ENCODE measurements at places on chromosomes 5 and 9.

DNA sequence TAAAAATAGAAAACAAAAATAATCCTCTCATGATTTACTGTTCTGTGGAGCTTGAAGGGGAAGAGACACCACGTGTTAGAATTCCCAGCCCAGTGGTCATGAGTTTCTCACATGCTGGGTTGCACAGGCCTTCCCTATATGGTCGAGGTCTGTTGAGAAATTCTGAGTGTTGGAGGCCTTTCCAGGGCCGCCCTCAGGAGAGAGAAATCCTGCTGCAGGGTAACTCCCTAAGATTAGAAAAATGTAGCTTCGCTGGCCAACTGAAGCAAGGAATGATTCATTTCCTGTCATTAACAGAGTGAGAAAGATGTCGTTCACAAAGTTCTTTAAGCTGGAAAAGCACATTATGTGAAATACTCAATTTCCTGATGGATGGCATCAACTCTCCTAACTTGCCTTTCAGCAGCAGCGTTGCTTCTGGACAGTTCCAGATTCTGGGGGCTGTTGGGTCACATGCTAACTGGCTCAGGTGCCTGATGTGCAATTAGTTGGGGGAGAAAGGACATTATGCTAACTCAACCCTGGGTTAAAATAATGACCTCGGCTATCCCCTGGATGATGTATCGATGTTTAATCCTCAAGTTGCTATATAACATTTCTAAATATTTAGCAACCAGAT is 104.8 kb upstream of the CD180 start:
- DNase-seq, result peak; percentile 97

DNA sequence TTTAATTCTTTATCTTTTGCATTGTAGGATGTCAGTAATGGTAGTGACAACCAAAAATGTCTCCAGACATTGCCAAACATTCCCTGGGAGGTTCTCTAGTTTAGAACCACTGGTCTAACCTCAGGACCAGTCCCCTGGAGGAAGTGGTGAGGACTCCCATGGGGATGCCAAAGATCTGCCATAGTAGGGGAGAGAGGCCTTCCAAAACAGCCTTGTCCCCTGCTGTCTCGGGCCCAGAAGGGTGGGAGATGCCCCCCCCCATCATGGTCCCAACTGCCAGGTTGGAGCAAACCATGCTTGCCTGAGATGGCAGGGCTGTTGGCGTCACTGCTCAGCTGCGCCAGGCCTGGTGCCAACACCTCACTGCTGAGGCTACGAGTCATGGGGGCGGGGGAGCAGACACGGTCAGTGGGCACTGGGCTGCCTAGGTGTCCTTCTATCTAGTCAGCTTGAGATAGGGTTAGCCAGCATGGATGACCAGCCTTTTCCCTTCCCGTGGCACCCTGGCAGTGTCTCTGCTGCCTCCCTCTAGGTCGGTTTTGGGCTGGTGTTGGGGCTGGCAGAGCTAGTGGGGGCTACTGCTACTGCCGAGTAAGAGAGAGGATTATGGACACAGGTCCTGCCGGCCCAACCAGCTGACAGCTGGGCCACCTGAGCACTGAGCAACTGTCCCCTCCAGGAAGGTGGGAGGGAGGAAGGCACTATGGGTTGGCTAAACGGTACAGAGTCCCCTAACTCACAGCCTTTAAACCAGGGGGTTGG is 8.3 kb upstream of the CXXC5 start:
- DNase-seq, result no peak

GRCh38 chr9:22169727-22170503 is 160.8 kb upstream of the CDKN2B start:
- DNase-seq, result peak; percentile 62

GRCh38 chr9:131837316-131837715 is 97.4 kb upstream of the RAPGEF1 start:
- no peak for DNase-seq

DNA sequence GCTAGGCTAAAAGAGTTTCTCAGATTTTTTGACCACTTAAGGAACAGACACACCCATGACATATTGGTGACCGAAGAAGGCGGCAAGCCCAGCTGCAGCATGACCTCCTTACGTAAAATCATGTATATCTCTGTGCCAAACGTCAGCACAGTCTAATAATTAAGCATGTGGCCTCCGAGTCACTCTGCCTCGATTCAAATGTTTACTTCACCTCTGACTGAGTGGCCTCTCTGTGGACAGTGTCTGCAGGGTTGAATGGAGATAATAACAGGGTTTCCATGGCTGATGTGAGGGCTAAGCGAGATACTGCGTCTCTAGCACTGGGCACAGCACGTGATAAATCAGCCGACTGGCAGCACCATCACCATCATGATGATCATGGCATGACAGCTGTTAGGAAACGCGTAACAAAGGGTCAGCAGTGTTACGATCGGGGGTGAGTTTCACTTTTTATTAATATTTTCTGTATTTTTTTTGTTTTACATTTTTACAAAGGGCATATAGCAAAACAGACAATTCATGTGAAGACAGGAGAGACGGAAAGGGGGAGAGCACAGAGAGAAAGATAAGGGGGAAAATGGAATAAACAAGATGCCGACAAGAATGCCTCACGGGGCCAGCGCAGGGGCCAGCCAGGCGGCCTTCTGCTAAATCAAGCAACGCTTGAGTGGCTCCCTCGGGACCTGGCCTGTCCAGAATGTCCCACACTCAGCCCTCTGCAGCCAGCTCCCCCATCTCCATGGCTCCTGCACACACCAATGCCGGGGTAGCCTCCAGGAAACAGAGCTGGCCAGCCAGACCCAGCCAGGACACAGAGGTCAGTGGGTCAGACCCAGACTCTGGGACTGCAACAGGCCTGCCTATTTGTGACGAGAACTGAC is 60.3 kb downstream of the ADAMTS2 start:
- DNase-seq, result no peak

Data from suppressor macrophage treated with lipopolysaccharide for 1 hour (primary cell).